ENCODE measurements at places on chromosomes 7 and 10. TPM values are rescaled to one million over a fixed set of nuclear protein-coding genes. Genes with fewer than 3 reads are reported as not detected.

The AGAP4 gene
- polyA plus RNA-seq = 33.4 TPM

The PTPRZ1 gene
- polyA plus RNA-seq = 0.97 TPM

The ATOH7 gene
- 0.48 TPM for polyA plus RNA-seq

The BAG3 gene
- 13.5 TPM for polyA plus RNA-seq

The TACC2 gene
- 45.7 TPM for polyA plus RNA-seq

The MARCHF5 gene
- polyA plus RNA-seq = 47.5 TPM

The VIPR2 gene
- polyA plus RNA-seq = 0.64 TPM

The CYP3A7 gene
- 0.32 TPM for polyA plus RNA-seq

The C10orf143 gene
- 13.6 TPM for polyA plus RNA-seq

The FGFBP3 gene
- 2.3 TPM for polyA plus RNA-seq

The CCL26 gene
- 9.5 TPM for polyA plus RNA-seq

The ZNF503 gene
- 35.0 TPM for polyA plus RNA-seq

The BEND7 gene
- polyA plus RNA-seq = 5.3 TPM

The ANLN gene
- polyA plus RNA-seq = 2.7 TPM

The HGF gene
- polyA plus RNA-seq = 33.8 TPM

The PCGF6 gene
- polyA plus RNA-seq = 7.8 TPM

The OR13A1 gene
- not detected for polyA plus RNA-seq

The PLCE1 gene
- polyA plus RNA-seq = 1.4 TPM

The GHRHR gene
- 0.44 TPM for polyA plus RNA-seq

The LSM5 gene
- 66.6 TPM for polyA plus RNA-seq

The PKD1L1 gene
- 0.56 TPM for polyA plus RNA-seq

The PCGF5 gene
- 22.6 TPM for polyA plus RNA-seq

The ANXA8L1 gene
- polyA plus RNA-seq = 0.24 TPM
